SW 1271 (cell line): ENCODE measurements at places on chromosomes 2 and 18.

- no peak for DNase-seq
These were observed 68.6 kb downstream of the PTGR3 start for GRCh38 chr18:75140296-75140695.

DNA sequence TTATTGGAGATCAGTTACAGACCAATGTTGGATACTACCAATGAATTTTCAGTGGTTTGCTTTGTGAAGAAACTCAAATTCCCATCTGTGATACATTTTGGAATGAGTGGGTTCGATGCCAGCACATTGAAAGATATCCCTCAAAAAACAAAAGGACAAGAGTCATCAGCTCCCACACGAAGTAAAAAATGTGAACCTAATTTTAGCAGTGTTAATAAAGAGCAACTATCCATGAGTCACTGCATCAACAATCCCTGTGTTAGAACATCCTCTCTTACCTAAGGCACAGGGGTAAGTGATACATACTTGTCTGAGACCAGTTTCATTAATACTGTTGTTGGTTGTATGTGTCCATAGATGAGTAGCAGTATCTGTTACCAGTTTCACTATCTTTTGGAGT is 551.8 kb upstream of the SOX11 start:
- DNase-seq = no peak

DNA sequence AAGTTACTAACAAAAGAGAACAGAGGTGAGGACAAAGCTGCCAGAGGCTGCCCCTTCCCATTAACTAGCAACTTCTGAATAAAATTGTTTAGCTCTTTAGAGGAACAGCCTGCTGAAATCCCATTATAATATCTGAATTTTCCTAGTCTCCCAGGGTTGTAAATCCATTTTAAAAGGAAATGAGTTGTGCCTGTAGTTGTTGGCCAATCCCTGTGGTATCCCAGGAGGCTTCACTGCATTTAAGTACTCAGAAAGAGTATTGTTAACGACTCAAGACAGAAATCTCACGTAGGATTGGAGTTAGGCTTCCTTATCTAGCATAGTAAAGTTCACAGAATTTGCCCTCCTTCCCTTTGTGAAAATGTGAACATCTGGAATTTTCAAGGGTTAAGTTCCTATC is 8.9 kb downstream of the LAPTM4A start:
- no peak for DNase-seq

- no peak for DNase-seq
These were observed 117.7 kb downstream of the GREB1L start for GRCh38 chr18:21359746-21360145.

- DNase-seq = no peak
These were observed 184.8 kb upstream of the SP5 start for GRCh38 chr2:170530284-170530745.

- no peak for DNase-seq
These were observed 46.6 kb downstream of the HDLBP start for GRCh38 chr2:241268716-241269445.

- DNase-seq = no peak
These were observed 25.9 kb downstream of the STPG4 start for GRCh38 chr2:47129191-47129706.

DNA sequence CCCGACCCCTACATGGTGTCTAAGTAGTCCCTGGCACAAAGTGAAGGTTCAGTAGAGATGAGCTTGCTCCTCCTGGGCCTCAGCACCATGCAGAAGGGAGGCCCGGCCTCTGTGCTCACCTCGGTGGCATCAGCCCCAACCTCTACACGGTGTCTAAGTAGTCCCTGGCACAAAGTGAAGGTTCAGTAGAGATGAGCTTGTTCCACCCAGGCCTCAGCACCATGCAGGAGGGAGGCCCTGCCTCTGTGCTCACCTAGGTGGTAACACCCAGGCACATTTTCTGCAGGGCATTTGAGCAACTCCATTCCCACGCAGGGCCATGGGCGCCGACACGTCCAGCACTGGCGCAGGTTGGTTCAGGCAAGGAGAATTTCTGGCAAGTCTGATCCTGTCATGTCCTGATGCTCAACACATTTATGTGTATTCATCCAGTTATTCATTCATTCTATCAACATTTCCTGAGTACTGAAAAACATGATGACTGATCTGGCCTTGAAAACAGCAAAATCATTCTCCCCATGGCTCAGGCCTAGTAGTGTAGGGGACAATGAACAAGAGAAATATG is 408.2 kb upstream of the MYT1L start:
- no peak for DNase-seq

- DNase-seq = no peak
These were observed 191.5 kb upstream of the SALL3 start for GRCh38 chr18:78788161-78788560.

DNA sequence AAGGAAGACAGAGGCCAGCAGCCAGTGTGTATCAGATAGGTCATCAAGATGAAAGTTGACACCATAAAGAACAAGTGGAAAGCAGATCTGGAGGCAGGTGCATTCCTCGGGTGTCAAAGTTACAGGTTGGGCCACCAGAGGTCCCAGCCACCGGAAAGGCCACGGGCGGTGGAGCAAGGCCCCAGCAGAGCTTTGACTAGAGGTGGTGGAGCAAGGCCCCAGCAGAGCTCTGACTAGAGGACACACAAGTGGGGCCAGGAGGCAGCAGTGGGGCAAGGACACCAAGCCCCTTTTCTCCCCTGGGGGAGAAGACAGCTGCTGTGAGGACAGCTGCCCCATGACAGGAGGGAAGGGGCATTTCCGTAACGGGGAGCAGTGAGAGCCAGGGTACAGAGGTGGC is 115.1 kb downstream of the GYPC start:
- no peak for DNase-seq

DNA sequence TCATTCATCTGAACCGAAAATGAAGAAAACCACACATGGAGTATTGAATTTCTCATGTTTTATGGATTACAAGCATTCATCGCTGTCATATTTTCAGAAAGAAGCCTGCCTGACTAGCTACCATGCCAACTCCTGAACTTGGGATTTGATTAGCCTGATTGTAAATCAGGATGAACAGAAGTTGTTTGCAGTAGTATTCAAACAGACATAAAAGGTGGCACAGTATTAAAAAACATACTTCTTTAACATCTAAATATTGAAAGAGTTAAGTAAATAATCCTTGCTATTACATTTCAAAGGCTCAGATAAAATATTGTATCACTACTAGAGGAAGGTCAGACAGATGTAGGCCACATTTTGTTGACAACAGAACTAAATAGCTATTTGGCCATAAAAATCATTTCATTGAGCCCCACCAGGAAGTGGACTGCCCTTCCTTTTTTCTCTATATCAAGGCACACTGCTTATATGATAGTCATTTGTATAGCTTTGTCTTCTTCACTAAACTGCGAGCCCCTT is 21.6 kb downstream of the SLC38A11 start:
- DNase-seq = no peak

DNA sequence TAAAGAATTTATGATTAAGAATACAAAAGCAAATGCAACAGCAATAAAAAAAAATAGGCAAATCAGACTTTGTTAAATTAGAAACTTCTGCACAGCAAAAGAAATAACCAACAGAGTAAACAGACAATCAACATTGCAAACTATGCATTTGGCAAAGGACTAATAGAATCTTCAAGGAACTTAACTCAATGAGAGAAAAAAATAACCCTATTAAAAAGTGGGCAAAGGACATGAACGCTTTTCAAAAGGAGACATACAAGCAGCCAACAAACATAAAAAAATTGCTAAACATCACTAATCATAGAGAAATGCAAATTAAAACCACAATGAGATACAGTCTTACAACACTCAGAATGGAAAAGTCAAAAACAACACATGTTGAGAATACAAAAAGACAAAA is 166.0 kb upstream of the DSEL start:
- DNase-seq = no peak

GRCh38 chr2:84429328-84429727 is 29.8 kb downstream of the SUCLG1 start:
- DNase-seq = no peak

DNA sequence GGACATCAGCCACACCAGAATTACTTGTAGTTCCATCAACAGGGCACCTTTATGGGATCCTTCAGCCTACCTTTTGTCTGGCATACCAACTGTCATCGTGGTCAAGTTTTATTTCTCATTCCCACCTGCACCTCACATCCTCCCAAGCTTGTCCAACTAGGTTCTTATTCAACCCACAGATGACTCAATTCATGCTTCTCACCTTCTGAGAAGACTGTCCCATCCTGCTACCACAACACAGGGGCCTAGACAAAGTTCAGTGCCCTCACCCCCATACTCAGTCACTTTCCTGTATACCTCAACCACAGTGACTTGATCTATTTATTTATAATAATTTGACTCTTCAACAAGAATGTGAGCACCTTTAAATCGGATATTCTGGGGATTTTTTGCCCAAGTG is 114.4 kb upstream of the ACVR1C start:
- DNase-seq = no peak

- no peak for DNase-seq
These were observed 81.9 kb downstream of the NEURL3 start for GRCh38 chr2:96423291-96423690.

GRCh38 chr2:75456111-75456510 is 104.6 kb downstream of the EVA1A start:
- no peak for DNase-seq

- DNase-seq = no peak
These were observed 152.9 kb downstream of the LPIN1 start for GRCh38 chr2:11899264-11899818.

GRCh38 chr2:16615246-16615645 is 50.4 kb downstream of the CYRIA start:
- DNase-seq = no peak

- DNase-seq = peak; percentile 66
These were observed 38.1 kb downstream of the ST8SIA5 start for GRCh38 chr18:46718501-46719341.

DNA sequence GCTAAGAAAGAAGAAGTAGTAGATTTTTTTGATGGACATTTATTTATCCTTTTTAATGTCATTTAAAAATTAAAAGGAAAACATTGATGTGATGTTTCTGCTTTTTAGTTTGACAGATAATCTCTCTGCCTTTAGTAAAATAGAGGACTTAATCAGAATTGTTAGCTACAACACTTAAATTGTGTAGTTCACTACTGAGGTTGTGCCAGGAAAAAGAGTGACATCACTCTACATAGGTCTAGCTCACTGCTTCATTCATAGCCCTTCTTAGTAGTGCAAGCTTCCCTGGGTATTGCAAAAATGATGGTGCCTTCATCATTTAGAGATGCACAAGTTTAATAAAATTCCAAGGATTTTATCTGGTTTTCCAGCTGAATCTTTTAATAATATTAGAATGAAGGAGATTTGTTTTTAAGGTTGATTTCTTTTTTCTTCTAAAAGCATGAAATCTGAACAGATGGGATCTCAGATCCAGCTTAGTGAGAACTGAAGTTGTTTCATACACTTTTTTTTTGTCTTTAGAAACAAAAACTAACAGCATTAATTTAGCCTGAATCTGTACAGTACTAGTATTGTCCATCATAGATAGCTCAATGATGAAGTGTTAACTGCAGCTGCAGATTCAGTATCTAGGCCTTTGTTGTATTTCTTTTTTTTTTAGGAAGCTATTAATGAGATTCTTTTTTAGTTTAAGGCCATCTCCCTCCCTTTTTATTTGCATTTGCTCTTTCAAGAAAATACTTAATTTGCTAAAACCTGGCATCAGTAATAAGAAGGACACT is 20.6 kb upstream of the TMEFF2 start:
- no peak for DNase-seq

- DNase-seq = no peak
These were observed 72.3 kb downstream of the CMPK2 start for GRCh38 chr2:6793371-6793770.

DNA sequence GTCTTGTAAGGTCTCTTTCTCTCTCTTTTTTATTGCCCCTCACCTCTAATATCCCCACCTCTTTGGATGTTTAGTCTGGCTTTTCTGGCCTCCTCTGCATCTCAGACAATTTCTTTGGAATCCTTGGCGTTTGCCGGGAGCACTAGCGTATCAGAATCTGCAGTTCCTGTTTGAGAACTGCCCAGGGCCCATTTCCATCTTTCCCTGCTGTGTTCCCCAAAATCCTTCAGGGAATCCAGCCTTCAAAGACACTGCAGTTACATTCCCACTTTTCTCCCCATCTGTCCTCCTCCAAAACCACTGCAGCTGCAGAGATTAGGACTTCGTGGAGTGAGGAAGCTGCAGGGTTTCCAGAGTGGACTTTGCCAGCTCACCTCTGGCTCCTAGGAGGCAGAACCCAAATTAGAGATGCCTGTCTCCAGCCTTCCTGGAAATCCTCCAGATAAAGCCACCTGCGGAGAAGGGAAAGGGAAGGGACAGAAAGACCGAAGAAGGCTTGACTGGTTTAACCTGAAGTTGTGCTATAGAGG is 2.7 kb downstream of the VSNL1 start:
- DNase-seq = no peak

DNA sequence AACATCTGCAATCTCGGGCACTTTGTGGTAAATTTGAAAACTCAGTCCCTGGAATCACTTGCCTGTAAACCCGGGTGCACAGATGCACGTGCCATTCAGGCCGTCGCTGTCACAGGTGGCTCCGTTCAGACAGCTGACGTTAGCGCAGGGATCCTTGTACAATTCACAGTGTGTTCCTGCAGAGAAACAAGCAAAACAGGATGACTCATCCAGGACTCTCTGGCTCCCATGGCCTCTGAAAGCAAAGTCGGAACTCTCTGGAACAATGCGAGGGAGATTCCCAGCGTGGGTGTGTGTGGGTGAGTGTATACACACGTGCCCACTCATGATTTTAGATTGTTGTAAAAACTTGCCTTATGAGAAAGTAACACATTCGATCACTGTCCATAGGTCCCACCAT is 136.1 kb upstream of the PID1 start:
- peak; percentile 62 for DNase-seq

DNA sequence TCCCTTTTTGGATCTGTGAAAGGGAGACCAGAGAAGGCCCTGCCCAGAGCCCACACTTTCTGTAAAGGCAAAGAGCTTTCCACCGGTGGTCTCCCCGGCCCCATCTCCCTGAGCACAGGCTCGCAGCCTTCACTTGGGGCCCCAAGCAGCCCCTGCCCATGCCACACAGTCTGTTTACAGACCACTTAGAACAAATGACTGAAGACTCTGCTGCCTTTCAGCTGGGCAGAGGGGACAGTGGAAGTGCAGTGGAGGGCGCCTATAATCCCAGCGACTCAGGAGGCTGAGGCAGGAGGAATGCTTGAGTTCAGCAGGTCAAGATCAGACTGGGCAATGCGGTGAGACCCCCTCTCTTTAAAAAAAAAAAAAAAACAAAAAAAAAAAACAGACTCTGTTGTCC is 28.9 kb downstream of the SERTAD2 start:
- DNase-seq = no peak

DNA sequence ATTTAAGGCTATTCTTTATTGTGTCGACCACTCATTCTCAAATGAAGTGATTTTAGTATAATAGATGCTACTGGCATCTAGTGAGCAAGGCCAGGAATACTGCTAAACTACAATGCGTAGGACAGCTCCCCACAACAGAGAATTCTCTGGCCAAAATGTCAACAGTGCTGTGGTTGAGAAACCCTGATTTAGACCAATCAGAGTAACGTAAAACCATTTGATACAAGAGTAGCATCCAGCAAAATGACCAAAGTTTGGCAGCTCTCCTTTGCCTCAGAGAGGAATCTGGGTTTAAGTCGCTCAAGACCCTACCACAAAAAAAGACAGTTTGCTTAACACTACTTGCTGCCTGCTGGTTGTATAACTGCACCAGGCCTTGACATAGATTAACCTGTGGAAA is 37.0 kb upstream of the TTN start:
- DNase-seq = no peak
